T-helper 1 cell (primary cell): ENCODE measurements at places on chromosomes 2 and 18.

DNA sequence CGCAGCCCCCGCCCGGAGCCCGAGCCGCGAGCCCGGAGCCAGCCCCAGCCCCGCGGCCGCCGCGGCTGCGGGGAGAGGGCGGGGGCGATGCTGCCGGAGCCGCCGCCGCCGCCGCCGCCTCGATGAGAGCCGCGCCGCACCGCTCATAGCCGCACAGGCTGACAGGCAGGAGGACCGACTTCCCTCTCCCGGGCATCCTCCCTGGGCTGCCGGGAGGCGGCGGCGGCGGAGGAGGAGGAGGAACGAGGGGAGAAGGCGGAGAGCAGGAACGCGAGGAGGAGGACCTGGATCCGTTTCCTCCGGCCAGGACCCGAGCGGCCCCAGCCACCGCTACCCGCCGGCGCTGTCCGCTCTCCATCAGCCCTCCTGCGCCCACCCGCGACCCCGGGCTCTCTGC, 370 bp downstream of the KLHL29 start:
- DNase-seq, result no peak

- no peak for DNase-seq
Measured at GRCh38 chr2:160426604-160427003, 67.0 kb downstream of the RBMS1 start.

DNA sequence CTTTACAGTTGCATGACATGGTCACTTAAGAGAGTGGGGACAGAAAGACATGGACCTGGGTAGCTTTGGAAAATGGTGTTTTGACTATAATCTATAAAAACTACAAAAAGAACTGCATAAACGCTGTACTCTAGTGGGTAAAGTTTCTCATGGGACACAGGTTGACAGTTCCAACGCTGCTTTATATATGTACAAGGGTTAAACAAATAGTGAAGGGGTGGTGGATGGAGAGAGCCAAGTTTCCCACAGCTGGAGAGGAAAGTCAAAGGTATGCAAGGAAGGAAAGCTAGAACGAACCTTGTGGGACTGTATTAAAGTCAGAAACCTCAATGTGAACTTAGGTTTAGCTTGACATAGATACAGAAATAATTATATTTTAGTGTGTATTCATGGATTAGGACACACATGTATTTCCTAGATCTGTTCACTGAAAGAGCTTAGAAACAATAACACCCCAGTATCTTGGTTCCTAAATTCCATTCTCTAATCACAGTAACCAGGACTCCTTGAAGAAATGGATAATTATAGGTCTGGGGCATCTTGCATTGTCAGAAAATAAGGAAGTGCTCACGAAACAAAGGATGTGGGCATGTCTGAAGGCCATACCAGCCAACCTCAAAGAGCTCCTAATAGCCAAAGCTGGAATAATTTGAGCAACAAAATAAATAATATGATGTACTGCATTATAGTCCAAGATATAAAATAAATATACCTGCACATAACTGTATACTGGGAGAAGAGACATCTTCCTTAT, 28.8 kb downstream of the TANC1 start:
- no peak for DNase-seq

GRCh38 chr2:146278881-146279280, 1565.9 kb upstream of the ACVR2A start:
- no peak for DNase-seq

DNA sequence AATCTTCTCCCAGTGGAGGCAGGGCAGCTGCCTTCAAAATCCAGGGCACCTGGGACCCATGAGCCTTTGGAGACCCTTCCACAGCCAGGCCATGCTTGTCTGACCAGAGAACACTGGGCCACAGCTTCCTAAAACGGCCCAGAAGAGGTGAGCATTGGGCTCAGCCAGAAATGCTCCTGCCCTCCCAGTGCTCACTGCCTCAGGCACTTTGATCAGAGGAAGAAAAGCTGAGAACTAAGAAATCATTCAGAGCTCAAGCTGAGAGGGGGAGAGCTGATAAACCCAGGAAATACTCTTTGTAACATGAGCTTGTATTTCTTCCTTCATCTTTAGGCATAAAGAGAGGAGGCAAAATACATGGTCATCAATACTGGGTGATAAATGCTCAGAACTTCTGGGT, 365.5 kb upstream of the KLHL29 start:
- no peak for DNase-seq

DNA sequence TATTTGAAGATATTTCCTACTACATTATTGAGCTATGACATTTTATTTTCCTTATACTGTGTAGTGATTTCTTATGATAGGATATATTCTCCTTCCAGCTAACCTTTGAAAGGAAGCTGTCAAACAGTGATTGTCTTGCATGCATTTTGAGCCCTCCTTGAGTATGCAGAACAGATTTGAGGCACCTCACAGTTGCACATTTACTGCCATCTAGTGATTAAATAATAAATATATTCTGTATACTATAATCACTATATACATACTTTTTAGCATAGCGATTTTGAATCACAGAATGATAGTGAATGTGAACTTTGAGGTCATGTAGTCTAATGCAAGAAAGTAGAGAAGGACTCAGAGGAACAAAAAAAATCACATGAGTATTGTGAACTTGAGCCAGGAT, 268.4 kb upstream of the CDH19 start:
- DNase-seq, result no peak
